Stimulated activated CD8-positive, alpha-beta memory T cell treated with anti-CD3 and anti-CD28 coated beads, Interleukin-7, amount 100 ng/mL, for 1 hour (primary cell): ENCODE measurements at places on chromosomes 12 and 14.

DNA sequence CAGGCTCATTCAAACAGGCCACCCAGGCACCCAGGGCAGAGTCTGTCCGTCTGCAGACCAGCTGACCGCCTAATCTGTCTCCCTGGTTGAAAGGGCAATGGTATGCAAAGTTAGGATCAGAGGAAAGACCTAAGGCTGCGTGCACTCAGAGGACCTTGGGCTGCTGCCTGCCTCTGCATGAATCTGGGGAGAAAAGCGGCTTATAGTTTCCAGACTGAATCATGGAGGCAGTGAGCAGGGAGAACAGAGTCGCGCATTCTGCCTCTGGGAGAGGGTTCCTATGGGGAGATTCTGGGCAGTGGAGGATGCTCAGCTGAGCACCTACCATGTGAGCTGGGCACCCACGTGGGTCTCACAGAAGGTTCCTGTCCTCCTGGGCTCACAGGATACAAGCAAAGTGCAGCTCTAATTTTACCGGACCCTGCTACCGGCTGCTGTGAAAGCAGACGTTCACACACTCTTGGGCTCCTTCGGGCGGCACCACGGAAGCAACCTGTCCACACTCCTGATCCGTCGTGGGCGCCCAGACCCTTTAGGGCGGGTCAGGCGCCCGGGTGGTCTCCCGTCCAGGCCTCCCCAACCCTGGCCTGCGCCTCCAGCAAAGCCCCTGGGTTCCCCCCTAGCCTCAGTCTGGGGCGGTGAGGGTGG, 772 bp downstream of the SCARB1 start:
- no peak for DNase-seq

DNA sequence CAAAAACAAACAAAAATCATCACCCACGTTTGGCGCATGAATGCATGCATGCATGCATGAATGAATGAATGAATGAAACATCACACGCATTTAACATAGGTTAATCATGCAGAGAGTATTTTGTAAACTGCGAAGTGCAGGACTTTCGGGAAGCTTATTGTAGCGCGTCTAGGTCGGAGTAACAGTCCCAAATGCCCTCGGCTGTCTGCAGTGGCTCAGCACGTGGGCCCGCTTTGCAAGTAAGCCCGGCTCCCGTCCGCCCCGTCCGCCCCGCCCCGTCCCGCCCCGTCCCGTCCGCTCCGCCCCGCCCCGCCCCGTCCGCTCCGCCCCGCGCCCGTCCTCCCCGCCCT, 263 bp upstream of the IFT81 start:
- no peak for DNase-seq

- no peak for DNase-seq
Observed at GRCh38 chr12:127245437-127245836, 1021.5 kb upstream of the TMEM132C start.

DNA sequence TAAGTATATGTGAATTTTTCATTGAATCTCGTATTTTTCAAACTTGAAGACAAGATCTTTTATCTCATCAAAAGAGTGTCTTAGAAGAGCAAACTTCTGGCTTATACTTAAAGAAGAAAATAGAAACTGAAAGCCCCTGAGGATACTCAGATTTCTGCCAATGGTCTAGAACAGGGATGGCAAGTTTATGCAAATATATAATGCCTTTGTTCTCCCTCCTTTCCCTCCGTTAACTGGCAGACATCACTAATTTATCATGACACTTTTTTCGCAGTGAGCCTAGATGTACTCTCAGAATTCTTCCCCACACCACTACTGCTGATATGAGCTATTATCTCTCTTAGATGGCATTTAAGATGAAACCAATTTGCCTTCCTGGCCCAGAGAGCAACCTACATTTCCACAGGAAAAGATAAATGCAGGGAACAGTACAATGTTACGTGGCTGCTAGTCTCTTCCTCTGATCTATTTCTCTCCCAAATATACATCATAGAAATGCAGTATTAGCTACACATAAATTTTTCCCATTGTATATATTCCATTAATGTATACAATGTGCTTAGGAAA, 40.0 kb upstream of the DAAM1 start:
- DNase-seq, result no peak

- no peak for DNase-seq
Observed at GRCh38 chr14:56273155-56273554, 154.9 kb downstream of the PELI2 start.

DNA sequence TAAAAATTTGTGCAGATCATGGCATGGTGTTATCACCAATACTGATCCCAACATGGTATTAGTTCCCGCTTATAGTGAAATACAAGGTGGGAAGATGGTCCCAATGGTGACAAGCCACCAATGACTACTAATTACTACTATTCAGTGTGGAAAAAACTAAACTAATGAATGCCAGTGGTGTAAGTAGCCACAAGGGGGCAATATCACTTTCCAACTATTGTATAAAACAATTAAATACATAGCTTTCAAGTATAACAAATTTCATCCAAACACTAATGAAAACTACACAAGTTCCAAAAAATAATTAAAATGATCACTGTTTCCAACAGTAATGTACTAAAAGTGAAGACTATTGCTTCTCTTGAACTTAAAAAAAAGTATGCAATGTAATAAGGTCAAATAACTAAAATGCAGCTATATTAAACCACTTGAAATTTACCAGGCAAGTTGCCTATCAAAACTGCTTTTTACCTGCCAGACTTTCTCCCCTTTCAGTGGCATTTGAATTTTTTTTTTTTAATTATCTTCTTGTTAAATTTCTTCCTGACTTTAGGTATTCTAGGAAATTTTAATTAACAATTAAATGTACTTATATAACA, 58.0 kb downstream of the PAPLN start:
- no peak for DNase-seq

DNA sequence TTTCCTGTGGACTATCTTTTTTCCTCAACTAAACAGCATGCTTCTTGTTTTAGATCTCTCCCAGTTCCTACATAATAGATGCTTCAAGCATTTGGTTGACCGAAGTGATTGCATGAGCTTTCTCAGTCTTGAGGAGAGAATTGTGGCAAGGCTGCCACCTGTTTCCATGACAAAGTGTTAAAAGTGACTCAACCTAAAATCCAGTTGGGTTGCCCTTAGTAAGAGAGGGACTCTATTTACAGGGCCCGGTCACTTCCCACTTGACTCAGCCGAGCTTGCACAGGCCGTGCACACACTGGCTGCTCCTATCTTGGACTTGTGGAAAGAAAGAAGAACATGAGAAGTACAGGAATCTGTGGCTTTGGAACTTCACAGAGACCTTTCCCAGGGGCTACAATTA, 2.1 kb upstream of the B4GALNT3 start:
- DNase-seq, result no peak

DNA sequence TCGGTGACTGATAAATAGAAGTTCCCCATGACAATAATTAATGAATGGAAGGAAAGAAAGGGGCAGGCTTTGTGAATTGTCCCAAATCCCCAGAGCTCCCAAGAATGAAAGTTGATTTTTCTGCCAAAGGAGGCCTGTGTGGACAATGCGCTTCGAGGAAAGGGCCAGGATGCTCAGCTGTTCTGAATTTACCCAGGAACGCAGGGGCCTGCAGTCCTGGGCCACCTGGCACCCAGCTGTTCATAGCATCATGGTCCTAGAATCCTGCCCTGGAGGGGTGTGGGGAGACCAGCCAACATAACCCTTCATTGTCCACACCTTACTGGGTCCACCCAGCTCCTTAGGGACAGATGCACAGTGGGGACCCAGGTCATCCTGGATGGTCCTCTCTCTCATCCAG, 587.5 kb downstream of the BCL11B start:
- DNase-seq, result no peak

GRCh38 chr12:109744026-109744425, 30.4 kb downstream of the FAM222A start:
- DNase-seq, result no peak
